Kidney epithelial cell (primary cell): ENCODE measurements at places on chromosomes 2 and 18. TPM values are rescaled to one million over a fixed set of nuclear protein-coding genes. Genes with fewer than 3 reads are reported as not detected.

DNA sequence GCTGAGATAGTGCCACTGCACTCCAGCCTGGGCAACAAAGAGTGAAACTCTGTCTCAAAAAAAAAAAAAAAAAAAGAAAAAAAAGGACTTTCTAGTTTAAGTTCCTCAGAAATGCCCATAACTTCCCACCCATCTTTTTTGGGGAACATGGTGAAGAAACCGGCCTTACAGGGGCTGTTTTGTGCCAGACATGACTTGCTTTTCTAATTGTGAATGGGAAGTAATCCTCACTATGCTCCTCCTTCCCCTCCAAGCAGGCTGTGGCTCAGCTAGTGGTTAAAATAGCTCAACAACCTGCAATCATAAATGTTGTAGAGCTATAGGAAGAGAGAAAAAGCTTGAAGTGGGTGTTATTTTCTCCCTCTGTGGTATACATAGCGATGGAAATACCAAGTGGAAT is 34.1 kb upstream of the OLA1 start:
- no peak for DNase-seq

GRCh38 chr18:49681387-49681786 is 119.5 kb downstream of the LIPG start:
- DNase-seq: no peak

- DNase-seq: no peak
These were observed 625.6 kb upstream of the CDH2 start for GRCh38 chr18:28802546-28802945.

DNA sequence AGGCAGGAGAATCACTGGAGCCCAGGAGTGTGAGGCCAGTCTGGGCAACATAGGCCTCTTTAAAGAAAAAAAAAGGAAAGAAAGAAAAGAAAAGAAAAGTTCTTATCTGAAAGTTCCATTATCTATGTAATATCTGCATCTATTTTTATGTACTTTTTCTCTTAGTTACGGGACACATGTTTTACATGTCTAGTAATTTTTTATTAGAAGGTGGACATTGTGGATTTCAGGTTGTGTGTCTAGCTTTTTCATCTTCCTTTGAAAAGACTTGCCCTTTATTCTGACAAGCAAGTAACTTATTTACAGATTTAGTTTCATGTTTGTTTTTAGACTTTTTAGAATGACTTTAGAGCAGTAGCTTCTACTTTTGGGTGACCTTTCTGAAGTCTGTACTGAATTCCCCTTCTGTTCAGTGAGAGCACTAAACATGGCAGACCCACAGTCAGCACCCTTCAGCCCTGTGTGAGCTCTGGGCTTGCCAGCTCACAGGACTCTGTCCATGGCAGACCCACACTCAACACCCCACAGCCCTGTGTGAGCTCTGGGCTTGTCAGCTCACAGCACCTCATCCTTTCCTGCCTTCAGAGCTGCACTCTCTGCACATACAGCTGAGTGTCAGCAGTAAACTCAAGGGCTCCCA is 17.5 kb downstream of the TRAPPC12 start:
- no peak for DNase-seq

DNA sequence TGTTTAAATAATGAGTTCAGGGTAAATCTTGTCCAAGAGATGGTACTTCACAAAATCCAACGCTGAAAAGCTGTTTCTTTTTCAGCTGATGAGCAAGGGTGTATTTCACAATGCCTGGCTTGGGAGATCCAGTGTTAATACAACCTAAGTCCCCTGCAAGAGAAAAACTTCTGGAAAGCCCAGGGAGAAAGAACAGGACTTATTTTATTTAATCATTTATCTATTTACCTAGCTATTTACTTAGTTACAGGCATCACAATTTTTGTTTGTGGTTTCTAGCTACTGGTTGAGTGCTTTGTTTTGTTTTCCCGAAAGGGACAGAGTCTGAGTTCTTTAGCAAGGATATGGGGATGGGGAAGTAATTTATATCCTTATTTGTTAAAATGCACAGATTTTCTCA is 598.2 kb upstream of the SYT4 start:
- DNase-seq: no peak

DNA sequence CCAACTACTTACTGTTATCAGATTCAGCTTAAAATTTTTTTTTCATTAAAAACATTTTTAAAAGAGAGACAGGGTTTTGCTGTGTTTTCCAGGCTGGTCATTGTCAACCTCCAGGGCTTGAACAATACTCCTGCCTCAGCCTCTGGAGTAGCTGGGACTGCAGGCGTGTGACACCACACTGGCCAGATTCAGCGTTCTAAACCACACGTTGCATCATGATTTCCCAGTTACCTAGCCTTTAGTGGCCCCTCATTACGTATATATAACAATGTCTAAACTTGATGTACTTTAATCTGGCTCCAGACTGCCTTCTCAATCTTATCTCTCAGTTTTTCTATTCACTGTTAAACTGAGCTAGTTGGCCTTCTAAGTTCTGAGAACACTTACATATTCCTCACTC is 89.6 kb downstream of the COMMD1 start:
- DNase-seq: no peak

- no peak for DNase-seq
These were observed 35.5 kb upstream of the CTDP1 start for GRCh38 chr18:79644006-79644665.

GRCh38 chr18:68940039-68940438 is 142.2 kb downstream of the CCDC102B start:
- DNase-seq: no peak

DNA sequence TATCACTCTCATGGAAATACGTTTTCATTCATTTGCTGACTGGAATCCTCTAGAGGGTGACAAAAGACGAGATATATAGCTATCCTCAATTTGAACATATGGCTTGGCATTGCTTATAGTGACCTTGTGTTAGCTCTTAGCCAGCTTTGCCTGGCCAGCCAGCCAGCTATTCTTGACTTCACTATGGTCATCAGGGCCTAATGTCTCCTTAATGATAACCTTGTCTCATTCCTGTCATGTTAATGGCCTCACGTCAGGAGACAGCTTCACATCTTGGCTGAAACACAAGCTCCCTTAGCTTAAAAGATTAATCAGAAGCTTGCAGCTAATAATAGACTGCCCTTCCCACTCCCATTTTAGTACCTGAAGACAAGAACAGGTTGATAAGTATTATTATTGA is 1517.5 kb upstream of the PIK3C3 start:
- no peak for DNase-seq

- no peak for DNase-seq
These were observed 48.8 kb downstream of the C2orf42 start for GRCh38 chr2:70141902-70142589.

DNA sequence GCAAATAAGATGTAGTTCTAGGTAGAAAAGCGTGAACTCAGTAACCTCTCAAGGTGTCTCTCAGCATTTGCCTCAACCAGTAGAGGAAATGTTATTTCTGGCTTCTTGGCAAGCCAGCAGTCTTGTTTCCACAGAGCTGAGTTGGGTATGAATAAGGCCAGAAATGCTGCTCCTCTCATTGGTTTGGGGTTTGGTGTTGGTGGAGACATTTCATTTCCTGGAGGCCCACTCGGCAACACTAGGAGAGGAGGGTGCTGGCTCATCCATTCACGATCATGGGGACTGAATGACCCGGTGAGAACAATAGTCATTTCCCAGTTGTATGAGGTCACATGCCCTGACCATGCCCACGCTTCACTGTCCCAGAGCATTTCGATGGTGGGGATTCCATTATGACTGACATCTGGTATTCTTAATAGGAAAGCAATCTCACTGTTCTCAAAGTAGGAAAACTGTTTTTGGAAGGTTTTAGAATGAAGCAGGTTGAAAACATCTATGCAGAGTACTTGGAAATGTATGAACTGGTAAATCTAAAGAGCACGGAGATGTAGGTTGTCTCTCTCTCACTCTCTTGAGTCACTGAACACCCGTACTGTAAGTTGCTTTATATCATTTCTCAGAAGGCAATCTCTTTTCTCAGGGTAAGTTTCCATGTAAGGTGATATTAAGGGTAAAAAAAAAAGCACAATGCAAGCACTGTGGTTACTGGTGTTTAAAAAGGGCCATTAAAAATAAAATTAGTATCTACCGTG is 37.1 kb upstream of the CTLA4 start:
- no peak for DNase-seq

C1QL2 gene
- not detected in 2 replicates for total RNA-seq

LBH gene
- total RNA-seq: 57.0 and 83.7 TPM in 2 replicates

PDE1A gene
- total RNA-seq: 0.08 and 0.41 TPM in 2 replicates

NYAP2 gene
- total RNA-seq: not detected in 2 replicates
